WTC11 (cell line): ENCODE measurements at places on chromosomes 7 and 10.

GRCh38 chr7:80703272-80703671, 64.8 kb downstream of the CD36 start:
- DNase-seq = no peak
- H3K27ac ChIP-seq = no peak overlapping the region
- H3K27me3 ChIP-seq = no peaks in the 10 kb centered on the region
- H3K4me1 ChIP-seq = peaks cover 9% of the 10 kb centered on the region

DNA sequence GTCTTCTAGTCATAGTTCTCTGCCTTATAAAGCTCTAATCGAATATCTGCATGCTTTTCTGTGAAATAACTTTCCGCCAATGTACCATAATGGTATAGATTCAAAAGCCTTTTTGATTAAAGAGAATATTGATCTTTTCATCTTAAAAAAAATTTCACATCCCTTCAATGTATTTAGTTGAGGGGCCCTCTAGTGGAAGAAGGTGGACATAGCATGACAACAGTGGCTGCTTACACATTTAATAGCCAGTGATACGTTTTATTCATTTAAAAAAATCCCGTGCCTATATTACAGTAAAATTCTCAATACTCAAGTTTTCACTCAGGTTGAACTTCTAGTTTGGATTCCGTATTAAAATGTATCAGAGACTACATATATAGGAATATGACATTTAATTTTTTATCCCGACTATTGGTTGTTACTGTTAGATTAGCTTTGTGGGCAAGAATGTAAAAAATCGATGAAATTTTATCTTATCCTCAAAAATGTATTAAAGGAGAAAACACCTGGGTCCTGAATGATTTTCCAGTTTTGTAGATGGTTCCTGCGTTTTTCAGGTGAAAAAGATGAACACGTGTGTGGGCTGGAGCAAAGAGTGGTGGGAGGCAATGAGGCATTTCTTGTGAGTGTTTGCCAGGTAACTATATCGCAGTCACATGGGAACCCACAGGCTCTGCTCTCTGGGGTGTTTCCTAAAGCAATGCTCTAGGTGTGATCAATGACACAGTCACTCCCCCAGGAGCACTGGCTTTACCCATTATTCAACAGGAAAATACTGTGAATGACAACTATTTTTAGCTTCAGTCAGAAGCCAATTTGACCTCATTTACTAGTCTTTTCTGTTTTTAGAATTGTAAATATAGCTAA, 24.1 kb upstream of the PNLIP start:
- H3K27me3 ChIP-seq = no peaks in the 10 kb centered on the region; the same call in 1 of the 2 replicates
- H3K27ac ChIP-seq = no peak overlapping the region
- peak; percentile 30 for DNase-seq
- H3K4me1 ChIP-seq = peaks cover 5% of the 10 kb centered on the region

DNA sequence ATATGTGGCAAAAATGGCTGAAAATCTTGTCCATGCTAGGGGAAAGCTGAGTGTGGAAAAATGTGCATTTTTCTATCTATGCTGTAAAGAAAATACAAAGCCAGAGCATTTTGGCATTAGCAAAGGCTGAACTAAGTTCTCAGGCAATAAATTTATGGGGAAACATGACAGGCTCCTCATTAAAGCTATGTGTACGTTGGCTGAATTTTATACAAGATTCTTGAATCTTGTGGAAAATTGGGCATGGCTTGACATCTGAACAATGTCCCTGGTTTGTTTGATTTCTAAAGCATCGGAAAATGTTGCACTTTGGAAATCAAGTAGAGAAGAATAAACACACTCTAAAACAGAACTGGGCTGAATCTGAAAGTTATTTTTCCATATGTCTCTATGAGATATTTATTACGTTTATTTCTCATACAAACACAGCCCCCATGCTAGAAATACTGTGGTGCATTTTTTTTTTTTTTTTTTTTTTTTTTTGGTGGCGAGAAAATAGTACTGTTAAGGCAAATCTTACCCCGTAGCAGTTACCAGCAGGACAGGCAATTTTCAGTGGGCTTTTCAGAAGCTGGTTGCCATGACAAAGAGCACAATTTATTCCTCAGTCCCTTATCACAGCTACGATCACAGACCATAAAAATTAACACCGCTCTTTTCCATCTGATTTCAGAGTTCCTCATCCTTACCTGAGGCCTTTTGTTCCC, 16.9 kb downstream of the CPA1 start:
- 0 out of 2 replicates have a peak overlapping the region, but pooled peaks have one; percentile 47 for H3K27ac ChIP-seq
- no peak for DNase-seq
- no peaks in the 10 kb centered on the region; the same call in 1 of the 2 replicates for H3K27me3 ChIP-seq

DNA sequence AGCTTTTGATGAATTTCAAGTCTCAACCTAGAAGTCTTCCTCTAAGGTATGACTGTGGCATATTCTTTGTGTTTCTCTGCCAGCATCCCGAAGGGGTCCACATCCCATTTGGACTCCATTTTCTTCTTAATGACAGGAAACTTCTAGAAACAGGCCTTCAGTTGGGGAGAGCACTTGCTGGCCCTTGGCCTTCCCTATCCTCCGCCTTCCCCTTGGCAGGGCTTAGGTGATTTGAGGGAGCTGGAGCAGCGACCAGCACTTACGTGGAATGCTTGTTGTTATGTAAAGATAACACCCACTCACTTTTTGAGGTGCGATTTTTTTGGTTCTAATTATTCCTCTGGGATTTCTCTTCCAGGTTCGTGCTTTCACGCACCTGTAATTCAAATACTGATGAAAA, 42.9 kb upstream of the ZNF716 start:
- no peak overlapping the region for H3K4me3 ChIP-seq
- H3K4me1 ChIP-seq = no peaks in the 10 kb centered on the region
- no peak for DNase-seq

GRCh38 chr7:36367561-36368077, 22.0 kb upstream of the ANLN start:
- no peaks in the 10 kb centered on the region for H3K4me1 ChIP-seq
- no peak for DNase-seq
- H3K27me3 ChIP-seq = peaks cover 70% of the 10 kb centered on the region
- H3K4me3 ChIP-seq = peak overlapping the region; percentile 89

- no peak overlapping the region for H3K27ac ChIP-seq
- no peaks in the 10 kb centered on the region for H3K36me3 ChIP-seq
- H3K27me3 ChIP-seq = peaks cover 20% of the 10 kb centered on the region
- H3K4me3 ChIP-seq = no peak overlapping the region
- no peak for DNase-seq
- H3K4me1 ChIP-seq = 0 out of 2 replicates have a peak, but pooled peaks cover 4% of the 10 kb centered on the region
These were observed 6.2 kb upstream of the PSTK start for GRCh38 chr10:122974023-122974422.

- H3K36me3 ChIP-seq = no peaks in the 10 kb centered on the region
- peaks cover 2% of the 10 kb centered on the region; the same call in 1 of the 2 replicates for H3K27me3 ChIP-seq
- peaks cover 12% of the 10 kb centered on the region for H3K4me1 ChIP-seq
These were observed 18.6 kb upstream of the ADRB1 start for GRCh38 chr10:114024876-114025610.

DNA sequence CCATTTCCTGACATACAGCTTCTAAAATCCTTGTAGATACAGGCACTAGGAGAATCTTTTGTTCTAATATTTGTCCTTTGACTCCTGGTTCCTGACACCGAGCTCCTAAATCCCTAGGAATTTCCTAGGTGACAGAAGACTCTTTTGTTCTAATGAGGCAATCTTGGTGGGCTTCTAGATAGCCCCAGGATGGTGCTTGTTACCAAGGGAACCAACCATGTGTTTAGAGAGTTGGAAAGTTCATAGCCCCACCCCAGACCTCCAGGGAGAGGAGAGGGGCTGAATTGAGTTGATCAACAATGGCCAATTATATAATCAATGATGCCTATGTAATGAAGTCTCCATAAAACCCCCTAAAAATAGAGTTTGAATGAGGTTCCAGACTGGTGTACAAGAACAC, 145.1 kb downstream of the JMJD1C start:
- peaks cover 10% of the 10 kb centered on the region; the same call in 1 of the 2 replicates for H3K4me1 ChIP-seq
- DNase-seq = no peak
- H3K27ac ChIP-seq = 0 out of 2 replicates have a peak overlapping the region, but pooled peaks have one; percentile 52
- H3K4me3 ChIP-seq = no peak overlapping the region
- H3K27me3 ChIP-seq = no peaks in the 10 kb centered on the region
- H3K36me3 ChIP-seq = no peaks in the 10 kb centered on the region

- H3K4me3 ChIP-seq = no peak overlapping the region
- no peak for DNase-seq
- H3K36me3 ChIP-seq = peaks cover 77% of the 10 kb centered on the region
- no peaks in the 10 kb centered on the region for H3K4me1 ChIP-seq
- H3K27me3 ChIP-seq = peaks cover 13% of the 10 kb centered on the region
These were observed 8.0 kb downstream of the SYCE1 start for GRCh38 chr10:133557381-133557780.

- no peak for DNase-seq
- H3K27me3 ChIP-seq = no peaks in the 10 kb centered on the region
- H3K36me3 ChIP-seq = peaks cover 9% of the 10 kb centered on the region; the same call in 1 of the 2 replicates
- no peak overlapping the region for H3K27ac ChIP-seq
- H3K4me3 ChIP-seq = no peak overlapping the region
- H3K4me1 ChIP-seq = peaks cover 13% of the 10 kb centered on the region
These were observed 5.2 kb downstream of the CHPF2 start for GRCh38 chr7:151237244-151238189.

DNA sequence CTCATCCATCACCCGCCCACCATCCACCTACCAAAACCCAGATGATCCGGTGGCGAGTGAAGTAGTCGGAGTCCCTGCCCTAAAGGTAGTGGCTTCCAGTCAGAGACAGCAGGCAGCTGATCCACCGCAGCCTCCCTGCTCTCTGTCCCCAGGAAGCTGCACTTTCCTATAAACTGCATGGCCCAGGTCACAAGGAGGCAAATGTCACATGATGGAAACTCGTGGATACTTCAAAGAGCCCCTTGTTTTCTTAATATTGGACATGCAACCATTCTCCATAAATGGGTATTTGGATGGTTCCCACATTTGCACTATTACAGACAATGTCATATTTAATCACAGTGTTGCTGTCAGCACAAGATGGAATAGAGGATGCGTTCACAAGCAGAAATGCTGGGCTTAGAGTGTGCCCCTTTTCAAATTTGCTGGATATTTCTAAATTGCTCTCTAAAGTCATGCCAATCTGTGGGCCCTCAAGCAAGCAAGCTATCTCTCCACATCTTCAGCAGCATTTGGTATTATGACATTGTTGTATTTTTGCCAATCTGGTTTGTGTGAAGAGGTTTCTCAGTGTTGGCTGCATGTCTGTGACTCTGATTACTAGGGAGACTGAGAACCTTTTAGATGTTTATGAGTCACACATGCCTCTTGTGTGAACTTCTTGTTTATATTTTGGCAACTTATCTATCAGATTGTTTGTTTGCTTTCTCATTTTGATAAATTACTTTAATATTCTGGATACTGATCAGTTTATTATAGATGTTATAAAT, 822.0 kb downstream of the TNS3 start:
- no peak overlapping the region for H3K4me3 ChIP-seq
- DNase-seq = no peak
- no peak overlapping the region for H3K27ac ChIP-seq
- H3K36me3 ChIP-seq = no peaks in the 10 kb centered on the region
- H3K27me3 ChIP-seq = no peaks in the 10 kb centered on the region

- H3K27me3 ChIP-seq = no peaks in the 10 kb centered on the region; the same call in 1 of the 2 replicates
- DNase-seq = no peak
- H3K4me1 ChIP-seq = peaks cover 82% of the 10 kb centered on the region
- H3K4me3 ChIP-seq = no peak overlapping the region
These were observed 6.4 kb upstream of the DUSP5 start for GRCh38 chr10:110491346-110491745.

DNA sequence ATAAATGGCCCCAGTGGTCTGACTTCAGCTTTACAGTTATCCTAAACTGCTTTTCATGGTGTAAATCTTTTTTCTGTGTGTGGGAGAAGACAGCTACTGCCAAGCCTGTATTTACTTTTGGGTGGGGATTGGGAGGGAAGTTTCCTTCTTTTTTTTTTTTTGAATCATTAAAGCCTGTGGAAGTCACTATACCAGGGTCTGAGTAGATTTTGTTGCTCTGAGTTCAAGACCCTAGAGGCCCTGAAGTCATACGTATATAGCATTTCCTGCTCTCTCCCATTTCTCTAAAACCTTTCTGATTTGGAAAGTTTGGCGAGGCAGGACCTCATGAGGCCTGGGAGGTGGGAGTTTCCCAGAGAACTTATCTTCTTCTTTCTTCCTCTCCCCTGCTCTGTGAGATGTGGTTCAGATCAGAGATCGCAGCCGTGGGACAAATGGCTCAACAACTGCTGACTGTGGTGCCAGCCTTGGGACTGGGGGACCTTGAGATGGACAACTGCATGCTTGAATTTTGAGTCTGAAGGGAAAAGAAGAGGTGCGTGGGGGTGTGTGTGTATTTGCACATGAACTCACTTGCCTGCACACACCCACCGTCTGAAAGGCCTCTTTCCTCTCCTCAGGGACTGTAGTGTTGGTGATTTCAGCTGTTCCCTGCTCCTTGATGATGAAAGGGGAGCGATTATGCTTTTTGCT, 18.1 kb downstream of the LRMDA start:
- H3K4me1 ChIP-seq = peaks cover 47% of the 10 kb centered on the region
- no peak for DNase-seq
- peaks cover 11% of the 10 kb centered on the region; the same call in 1 of the 2 replicates for H3K36me3 ChIP-seq
- peaks cover 66% of the 10 kb centered on the region for H3K27me3 ChIP-seq
- no peak overlapping the region for H3K27ac ChIP-seq

DNA sequence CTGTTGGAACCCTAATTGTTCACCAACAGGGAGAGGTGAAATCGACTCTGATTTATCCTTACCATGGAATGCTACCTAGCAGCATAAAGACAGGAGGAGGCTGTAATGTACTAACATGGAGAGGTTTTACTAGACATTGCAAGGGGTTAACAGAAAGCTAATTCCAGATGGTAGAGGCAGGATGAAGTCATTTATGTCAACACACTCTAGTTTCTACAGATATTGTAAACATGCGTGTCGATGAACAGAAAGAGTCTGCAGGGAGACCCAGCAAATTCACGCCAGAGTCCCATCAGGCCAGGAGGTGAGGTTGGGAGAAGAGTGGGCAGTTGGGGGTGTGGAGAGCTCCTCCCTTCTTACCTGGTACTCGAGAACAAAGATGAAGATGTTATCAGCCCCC, 7.0 kb downstream of the NPC1L1 start:
- H3K27me3 ChIP-seq = no peaks in the 10 kb centered on the region; the same call in 1 of the 2 replicates
- no peak for DNase-seq
- no peaks in the 10 kb centered on the region for H3K4me1 ChIP-seq
- H3K27ac ChIP-seq = no peak overlapping the region
- no peaks in the 10 kb centered on the region for H3K36me3 ChIP-seq

DNA sequence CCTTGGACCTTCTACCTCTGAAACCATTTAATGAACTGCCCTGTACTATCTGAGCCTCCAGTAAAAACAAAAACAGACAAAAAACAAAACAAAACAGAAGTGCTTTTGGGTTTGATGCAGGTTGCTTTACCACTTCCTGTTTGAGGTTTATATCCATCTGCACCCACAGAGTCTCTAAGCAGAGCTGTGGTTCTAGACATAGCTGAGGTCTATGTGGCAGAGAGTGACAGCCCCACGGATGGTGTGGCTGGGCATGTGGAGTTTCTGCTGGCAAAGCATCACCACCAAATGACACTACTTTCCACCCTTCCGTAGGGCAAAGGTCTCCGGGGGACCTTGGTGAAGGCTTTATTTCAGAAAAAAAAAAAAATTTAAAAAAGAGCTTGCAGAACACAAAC, 754.2 kb downstream of the GRID1 start:
- H3K27ac ChIP-seq = no peak overlapping the region
- no peaks in the 10 kb centered on the region for H3K36me3 ChIP-seq
- DNase-seq = no peak
- H3K27me3 ChIP-seq = no peaks in the 10 kb centered on the region
- H3K4me1 ChIP-seq = no peaks in the 10 kb centered on the region
